NCI-H1092 (cell line): ENCODE measurements at places on chromosomes 6 and 20.

- no peak for DNase-seq
Observed at GRCh38 chr6:104252276-104252675, 607.4 kb downstream of the HACE1 start.

DNA sequence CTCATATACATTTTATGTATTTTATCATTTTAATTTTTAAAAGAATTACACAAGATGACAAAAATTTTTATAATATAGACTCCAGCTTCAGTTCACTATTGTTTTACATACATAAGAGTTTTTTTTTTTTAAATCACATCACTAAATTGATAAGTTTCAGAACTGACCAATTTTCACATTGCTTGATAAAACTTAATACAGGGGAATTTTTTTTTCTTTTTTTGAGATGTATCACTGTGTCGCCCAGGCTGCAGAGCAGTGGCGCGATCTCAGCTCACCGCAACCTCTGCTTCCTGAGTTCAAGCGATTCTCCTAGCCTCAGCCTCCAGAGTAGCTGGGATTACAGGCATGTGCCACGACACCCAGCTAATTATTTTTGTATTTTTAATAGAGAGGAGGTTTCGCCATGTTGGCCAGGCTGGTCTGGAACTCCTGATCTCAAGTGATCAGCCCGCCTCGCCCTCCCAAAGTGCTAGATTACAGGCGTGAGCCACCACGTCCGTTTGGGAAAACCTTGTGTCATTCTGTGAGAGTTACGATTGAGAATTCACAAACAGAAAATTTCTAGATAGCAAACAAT lies 36.6 kb upstream of the BTN3A2 start:
- DNase-seq, result no peak

DNA sequence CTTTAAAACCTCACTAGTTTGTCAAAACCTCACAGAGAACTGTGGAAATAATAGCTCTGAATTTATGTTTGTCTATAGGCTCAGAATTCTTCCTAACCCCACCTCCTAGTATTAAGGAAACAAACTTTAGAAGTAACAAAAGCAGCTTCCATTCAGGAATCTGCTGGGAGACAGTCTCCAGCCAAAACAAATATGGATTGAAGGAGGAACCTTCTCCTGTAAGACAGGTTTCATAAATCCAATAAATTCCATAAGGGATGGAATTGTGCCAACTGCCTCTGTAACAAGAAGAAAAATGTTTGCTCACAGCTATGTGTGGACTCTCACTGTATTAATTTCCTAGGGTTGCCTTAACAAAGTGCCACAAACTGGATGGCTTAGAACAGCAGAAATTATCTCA lies 7.5 kb downstream of the SYCP2 start:
- DNase-seq, result no peak

DNA sequence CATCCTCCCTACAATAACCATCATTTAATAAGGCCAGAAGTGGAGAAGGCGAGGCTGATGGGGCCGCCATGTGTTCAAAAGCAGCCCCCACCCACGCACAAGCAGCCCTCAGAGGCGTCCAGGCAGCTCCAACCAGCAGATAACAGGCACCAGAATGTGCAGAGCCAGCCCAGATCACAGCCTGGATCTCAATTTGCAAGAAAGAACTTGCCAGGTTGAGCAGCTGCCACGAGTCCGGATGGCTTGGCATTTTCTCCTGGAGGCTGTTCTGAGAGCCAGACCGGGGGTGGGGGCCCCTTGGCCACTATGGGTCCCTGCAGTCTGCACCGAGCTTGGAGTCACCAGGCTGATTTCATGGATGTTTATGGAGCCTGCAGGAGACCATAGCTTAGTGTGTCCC lies 338.1 kb downstream of the PREX1 start:
- DNase-seq, result no peak

- no peak for DNase-seq
Observed at GRCh38 chr6:116924245-116924644, 47.2 kb downstream of the RFX6 start.

DNA sequence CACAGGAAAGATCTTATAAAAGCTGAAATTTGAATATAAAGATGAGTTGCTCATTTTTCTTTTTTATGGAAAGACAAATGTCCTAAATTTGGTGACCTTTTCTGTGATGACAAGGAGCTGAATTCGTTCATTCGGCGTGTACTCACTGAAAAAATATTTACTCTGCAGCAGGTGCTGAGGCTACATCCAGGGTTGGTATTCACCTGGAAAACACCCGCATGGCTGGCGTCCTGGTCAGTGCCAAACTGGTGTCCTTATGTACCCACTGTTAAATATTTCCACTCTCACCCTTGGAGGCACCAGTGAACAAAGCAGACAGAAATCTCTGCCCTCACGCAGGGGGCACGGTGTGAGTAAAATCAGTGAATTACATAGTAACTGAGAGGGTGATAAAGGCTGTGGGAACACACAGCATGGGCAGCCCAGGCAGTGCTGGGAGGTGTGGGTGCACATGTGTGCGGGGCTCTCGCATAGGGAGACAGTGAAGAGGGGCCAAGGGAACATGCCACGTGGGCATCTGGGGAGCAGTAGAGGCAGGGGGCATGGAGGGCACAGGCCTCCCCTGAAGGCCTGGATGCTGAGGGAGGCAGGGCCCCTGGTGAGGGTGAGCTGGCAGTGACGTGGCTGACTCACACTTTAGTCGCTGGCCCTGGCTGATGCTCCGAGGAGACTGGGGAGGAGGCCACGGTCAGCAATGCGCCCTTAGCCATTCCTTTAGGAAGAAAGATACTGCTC lies 89.7 kb downstream of the INSM1 start:
- peak; percentile 24 for DNase-seq

- no peak for DNase-seq
Observed at GRCh38 chr6:98777762-98778161, 56.6 kb upstream of the POU3F2 start.

DNA sequence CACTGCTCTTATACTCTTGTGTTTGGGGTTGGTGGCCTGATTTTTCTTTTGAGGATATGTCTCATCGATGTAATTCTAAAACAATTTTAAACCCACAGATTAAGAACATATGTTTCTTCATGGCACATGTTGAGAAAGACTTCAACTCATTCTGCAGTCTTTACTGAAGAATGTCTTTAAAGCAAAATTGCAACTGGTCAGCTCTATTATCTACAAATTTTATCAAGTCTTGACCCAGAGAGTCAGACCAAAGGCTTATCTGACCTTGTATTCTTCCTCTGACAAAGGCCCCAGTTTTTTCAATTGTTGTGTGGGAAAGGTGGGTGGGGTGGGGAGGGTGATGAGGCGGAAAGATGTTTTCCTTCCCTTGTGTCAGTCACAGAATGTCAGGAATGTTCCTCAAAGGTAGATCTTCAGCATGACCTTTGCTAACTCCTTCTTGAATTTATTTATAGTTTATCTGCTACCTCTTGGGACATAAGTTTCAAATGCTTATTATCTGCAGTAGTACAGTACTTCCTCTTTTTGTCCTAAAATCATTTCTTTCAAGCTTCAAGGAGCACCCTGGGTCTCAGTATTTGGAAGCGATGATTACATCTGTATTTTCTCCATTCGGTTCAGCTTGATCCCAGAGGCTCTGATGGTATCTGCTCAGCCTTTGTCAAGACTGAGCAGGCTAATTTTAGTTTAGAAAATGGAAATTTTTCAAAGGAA lies 63.2 kb upstream of the TIAM2 start:
- no peak for DNase-seq

- no peak for DNase-seq
Observed at GRCh38 chr6:122799916-122800686, 11.0 kb downstream of the SMPDL3A start.

DNA sequence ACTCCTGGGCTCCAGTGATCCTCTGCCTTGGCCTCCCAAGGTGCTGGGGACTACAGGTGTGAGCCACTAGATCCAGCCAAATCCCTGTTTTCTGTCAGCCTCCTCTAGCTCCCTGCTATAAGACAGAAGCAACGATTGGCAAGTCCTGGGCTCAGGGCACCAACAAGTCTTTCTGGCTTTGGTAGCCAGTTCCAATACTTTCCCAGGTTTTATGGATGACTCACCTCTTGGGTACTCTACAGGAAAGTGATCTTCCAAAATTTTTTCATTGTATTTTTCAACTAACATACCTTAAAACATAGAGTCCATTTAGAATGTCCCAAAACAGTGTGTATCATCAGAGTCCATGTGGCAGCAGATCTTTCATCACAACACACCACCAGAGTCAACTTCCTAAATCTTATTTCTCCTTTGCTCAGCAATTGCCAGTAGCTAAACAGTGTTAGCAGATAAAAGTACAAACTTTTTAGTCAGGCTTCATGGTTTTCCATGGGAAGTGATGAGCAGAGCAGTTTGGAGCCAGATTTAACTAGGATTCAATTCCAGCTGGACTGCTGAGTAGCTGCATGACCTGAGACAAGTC lies 13.3 kb downstream of the GABBR1 start:
- no peak for DNase-seq

- DNase-seq, result peak; percentile 14
Observed at GRCh38 chr6:135251498-135252441, 70.7 kb downstream of the MYB start.

GRCh38 chr6:35091346-35092083 lies 49.6 kb downstream of the TCP11 start:
- DNase-seq, result no peak

- DNase-seq, result no peak
Observed at GRCh38 chr6:160103825-160104100, 17.9 kb upstream of the SLC22A1 start.

- no peak for DNase-seq
Observed at GRCh38 chr6:65760285-65760684, 53.3 kb upstream of the EYS start.

DNA sequence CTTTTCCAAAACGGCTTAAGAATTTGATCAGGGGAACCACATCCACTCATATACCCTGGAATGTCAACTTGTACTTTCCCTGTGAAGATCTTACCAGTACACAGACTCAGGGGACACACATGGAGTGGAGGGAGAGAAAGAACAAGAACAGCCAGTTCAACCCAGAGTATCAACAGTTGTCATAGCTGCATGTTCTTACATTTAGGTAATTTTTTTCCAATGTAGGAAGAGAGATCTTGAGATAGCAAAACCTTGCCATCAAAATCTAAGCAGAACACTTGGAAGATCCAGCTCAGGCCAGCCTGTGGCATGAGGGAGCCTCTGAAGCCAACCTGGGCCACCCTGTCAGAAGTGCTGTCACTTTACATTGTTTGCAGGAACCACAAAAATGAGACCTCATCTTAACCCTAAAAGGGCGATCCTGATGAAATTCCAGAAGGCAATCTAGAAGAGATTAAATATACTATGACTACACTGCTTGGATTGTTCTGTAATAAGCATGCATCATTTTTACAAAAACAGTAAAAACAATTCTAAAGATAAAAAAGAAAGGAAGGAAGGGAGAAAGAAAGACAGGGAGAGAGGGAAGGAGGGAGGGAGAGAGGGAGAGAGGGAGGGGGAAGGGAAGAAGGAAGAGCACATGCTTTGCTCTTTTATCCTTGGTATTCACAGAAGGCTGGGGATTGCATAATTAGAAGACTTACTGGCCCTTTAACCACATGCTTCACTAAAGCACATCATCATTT lies 124.7 kb upstream of the TCF21 start:
- DNase-seq, result no peak

- DNase-seq, result no peak
Observed at GRCh38 chr6:120230008-120230407, 880.4 kb upstream of the MAN1A1 start.

- DNase-seq, result no peak
Observed at GRCh38 chr6:146866731-146867414, 268.1 kb downstream of the ADGB start.

DNA sequence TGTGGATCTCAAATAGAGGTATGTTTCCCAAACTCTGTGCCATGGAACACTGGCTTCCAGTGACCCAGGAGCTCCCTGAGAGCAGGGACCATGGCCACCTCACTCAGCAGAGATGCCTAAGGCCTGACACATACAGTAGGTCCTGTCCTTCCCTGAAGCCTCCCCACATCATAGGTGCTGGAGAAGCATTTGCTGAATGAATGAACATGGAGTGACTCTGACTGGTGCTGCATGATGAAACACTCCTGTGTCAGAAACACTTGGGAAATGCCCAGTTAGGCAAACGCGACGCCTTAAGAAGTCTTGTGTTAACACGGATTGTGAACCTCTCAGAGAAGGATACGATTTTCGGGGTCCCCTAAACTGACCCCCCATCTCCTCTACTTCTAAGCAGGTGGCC lies 14.3 kb downstream of the SLA2 start:
- DNase-seq, result no peak
